Tibial nerve (tissue), 4 donors: ENCODE measurements at places on chromosomes 12 and 14. TPM values are rescaled to one million over a fixed set of nuclear protein-coding genes. Genes with fewer than 3 reads are reported as not detected.

LGR5 gene
- total RNA-seq = 4.4 TPM

- H3K27me3 ChIP-seq = no peaks in the 10 kb centered on the region
- peak overlapping the region; percentile 57 for H3K27ac ChIP-seq
- H3K4me3 ChIP-seq = no peak overlapping the region
- H3K4me1 ChIP-seq = peaks cover 80% of the 10 kb centered on the region
- DNase-seq = no peak
Observed at GRCh38 chr12:116142936-116143898, 134.3 kb downstream of the MED13L start.

DNA sequence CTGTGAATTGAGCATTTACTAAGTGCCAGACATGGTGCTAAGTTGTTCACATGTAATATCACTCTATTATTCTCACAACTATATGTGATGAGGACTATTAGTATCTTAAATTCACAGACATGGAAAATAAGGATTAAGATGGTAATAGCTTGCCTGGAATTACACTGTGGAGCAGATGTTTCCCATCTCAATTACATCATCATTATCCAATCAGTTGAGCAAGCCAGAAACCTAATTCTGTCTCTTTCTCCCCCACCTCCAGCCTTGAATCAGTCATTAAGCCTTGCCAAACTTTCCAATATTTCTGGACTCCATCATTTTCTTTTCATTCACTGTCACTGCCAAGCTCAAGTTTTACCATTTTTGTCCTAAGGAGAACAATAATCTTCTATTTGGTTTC lies 287.8 kb upstream of the KITLG start:
- no peak overlapping the region for H3K4me3 ChIP-seq
- H3K36me3 ChIP-seq = no peaks in the 10 kb centered on the region
- no peak overlapping the region for H3K27ac ChIP-seq
- no peaks in the 10 kb centered on the region for H3K4me1 ChIP-seq
- no peak for DNase-seq

DNA sequence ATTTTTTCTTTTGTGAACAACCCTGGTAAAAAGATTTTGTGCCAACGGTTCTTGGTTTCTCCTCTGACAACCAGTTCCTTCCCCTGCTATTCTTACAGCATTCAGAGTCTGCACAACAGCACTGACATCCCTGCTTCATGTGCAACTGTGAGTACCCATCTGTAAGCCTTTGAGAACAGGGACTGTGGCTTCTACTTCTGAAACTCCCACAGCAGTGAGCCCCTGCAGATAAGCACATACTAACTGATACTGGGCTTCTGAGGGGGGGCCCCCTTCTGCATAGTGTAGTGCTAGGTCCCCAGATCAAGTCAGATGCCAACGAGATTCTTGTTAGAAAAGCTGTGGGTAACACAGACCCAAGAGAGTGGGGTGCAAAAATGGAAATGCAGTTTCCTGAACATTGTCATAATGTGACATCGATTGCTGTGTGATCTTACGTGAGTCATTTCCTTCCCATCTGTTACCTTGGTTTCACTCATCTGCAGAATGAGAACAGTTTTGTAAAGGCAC lies 11.1 kb upstream of the NINJ2 start:
- H3K4me1 ChIP-seq = no peaks in the 10 kb centered on the region
- H3K4me3 ChIP-seq = no peak overlapping the region
- no peak overlapping the region for H3K27ac ChIP-seq
- no peaks in the 10 kb centered on the region for H3K27me3 ChIP-seq
- H3K36me3 ChIP-seq = no peaks in the 10 kb centered on the region

DNA sequence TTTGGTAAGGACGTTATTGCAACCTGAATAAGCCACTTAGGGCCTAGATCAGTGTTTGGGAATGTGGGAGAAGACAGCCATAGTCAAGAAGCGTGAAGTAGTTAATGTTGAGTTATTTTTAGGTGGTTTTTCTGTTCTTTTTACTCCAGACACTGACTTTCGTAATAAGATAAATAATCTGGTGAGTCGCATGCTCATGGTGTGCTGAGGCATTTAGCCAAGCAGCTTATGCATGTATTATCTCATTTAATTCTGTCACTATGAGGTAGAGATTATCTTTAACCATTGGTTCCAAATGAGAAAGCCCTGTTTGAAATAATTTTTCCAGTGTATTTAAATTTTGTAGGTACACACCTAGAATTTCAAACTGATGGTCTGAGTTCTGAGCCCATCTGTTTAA lies 67.3 kb downstream of the RCOR1 start:
- H3K4me1 ChIP-seq = no peaks in the 10 kb centered on the region
- no peak overlapping the region for H3K4me3 ChIP-seq
- DNase-seq = no peak
- no peak overlapping the region for H3K27ac ChIP-seq
- no peaks in the 10 kb centered on the region for H3K27me3 ChIP-seq

- peak within 1 kb of the TSS; percentile 46 for H3K4me3 ChIP-seq
- H3K27me3 ChIP-seq = peaks cover 39% of the 10 kb centered on the region
- no peak within 1 kb of the TSS for H3K27ac ChIP-seq
- H3K4me1 ChIP-seq = peaks cover 10% of the 10 kb centered on the region
- H3K36me3 ChIP-seq = no peaks in the 10 kb centered on the region
Observed at GRCh38 chr12:130715998-130716968, at the start of gene RIMBP2. Gene RIMBP2, minus strand, starts transcription at chr12:130716299. Its CDS starts 237,286 bp downstream, at chr12:130479013.

DNA sequence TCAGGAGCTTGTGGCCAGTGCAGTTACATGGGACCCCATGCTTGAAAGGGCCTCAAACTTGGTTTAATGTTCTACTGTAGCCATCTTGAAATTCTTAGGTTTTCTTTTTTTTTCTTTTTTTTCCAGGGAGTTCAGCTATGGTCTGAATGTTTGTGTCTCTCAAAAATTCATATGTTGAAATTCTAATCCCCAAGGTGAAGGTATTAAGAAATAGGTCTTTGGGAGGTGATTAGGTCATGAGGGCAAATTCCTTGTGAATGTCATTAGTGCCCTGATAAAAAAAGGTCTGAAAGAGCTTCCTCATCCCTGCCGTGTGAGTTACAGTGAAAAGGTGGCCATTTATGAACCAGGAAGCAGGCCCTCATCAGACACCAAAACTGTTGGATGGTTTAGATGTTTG lies 324.1 kb downstream of the C12orf75 start:
- no peak overlapping the region for H3K4me3 ChIP-seq
- no peaks in the 10 kb centered on the region for H3K36me3 ChIP-seq
- no peaks in the 10 kb centered on the region for H3K27me3 ChIP-seq
- H3K27ac ChIP-seq = peak overlapping the region; percentile 50
- H3K4me1 ChIP-seq = peaks cover 32% of the 10 kb centered on the region
- DNase-seq = no peak

DNA sequence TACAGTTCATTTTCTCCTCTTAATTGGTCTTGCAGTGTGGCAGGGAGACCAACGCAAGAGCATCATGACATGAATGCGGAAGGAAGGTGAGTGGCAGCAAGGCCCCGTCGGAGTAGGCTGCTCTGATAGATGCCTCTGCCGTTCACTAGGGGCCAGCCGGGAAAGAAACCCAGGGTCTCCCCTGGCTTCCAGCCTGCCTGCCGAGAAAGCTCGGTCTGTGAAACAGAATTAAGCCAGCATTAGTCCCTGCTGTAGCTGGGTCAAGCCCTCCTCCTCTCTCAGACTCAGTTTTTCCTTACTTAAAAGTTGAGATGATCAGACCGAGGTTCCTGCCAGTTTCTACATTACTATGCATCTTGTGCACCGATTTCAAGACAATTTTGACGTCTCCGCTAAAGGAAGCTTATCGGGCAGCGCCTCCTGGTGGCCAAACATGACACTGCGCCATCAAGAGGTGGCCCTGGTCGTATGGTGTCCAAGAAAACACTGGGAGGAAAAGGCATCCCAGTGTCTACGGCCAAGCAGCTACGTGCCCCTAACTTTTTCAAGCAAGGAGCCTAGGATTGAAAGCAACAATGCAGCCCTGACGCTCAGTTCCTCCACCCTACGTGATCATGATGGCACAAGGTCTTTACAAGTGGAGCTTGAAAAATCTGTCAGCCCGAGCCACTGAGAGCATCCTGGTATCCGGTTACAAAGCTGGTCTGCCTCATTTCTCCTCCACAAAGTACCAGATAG lies 131.6 kb downstream of the KSR2 start:
- H3K27ac ChIP-seq = no peak overlapping the region
- peak; percentile 74 for DNase-seq
- H3K36me3 ChIP-seq = no peaks in the 10 kb centered on the region
- H3K4me1 ChIP-seq = peaks cover 3% of the 10 kb centered on the region

GRCh38 chr12:90978117-90978770 lies 23.3 kb upstream of the CCER1 start:
- H3K27ac ChIP-seq = no peak overlapping the region
- no peaks in the 10 kb centered on the region for H3K27me3 ChIP-seq
- H3K36me3 ChIP-seq = no peaks in the 10 kb centered on the region

NPFF gene
- total RNA-seq = not detected
